Activated T-helper 1 cell treated with anti-CD3 and anti-CD28 coated beads, Interleukin-12 subunit alpha, Interleukin-12 subunit beta, Interleukin-2, Interleukin-4 antibody, amounts not matched to agents 30 ng/mL and 10 ng/mL and 1 ng/mL, durations not matched to agents 14 hours and 24 hours and 36 hours (primary cell): ENCODE measurements at places on chromosomes 6 and 20. TPM values are rescaled to one million over a fixed set of nuclear protein-coding genes. Genes with fewer than 3 reads are reported as not detected.
A peak's percentile ranks its signal among the peaks of the same experiment; 100 is the strongest.

GRCh38 chr6:87767478-87767877 lies 65.4 kb upstream of the AKIRIN2 start:
- H3K27ac ChIP-seq: no peak overlapping the region
- H3K4me1 ChIP-seq: no peaks in the 10 kb centered on the region
- H3K36me3 ChIP-seq: no peaks in the 10 kb centered on the region

The MICB gene
- total RNA-seq: 36.1 and 37.5 TPM in 2 replicates

- DNase-seq: no peak
- H3K27me3 ChIP-seq: no peaks in the 10 kb centered on the region
- H3K36me3 ChIP-seq: peaks cover 16% of the 10 kb centered on the region
- peaks cover 24% of the 10 kb centered on the region for H3K4me1 ChIP-seq
- no peak overlapping the region for H3K4me3 ChIP-seq
Observed at GRCh38 chr6:37838219-37838921, 18.8 kb downstream of the ZFAND3 start.

- H3K4me3 ChIP-seq: no peak overlapping the region
- DNase-seq: no peak
- H3K36me3 ChIP-seq: no peaks in the 10 kb centered on the region
- H3K27ac ChIP-seq: no peak overlapping the region
Observed at GRCh38 chr6:48027704-48028435, 83.1 kb downstream of the PTCHD4 start.

GRCh38 chr20:20492521-20493332 lies 124.8 kb downstream of the INSM1 start:
- H3K27ac ChIP-seq: peak overlapping the region; percentile 98
- no peak overlapping the region for H3K4me3 ChIP-seq
- H3K36me3 ChIP-seq: peaks cover 33% of the 10 kb centered on the region
